Non-pigmented ciliary epithelial cell (primary cell): ENCODE measurements at places on chromosomes 3 and 15.

DNA sequence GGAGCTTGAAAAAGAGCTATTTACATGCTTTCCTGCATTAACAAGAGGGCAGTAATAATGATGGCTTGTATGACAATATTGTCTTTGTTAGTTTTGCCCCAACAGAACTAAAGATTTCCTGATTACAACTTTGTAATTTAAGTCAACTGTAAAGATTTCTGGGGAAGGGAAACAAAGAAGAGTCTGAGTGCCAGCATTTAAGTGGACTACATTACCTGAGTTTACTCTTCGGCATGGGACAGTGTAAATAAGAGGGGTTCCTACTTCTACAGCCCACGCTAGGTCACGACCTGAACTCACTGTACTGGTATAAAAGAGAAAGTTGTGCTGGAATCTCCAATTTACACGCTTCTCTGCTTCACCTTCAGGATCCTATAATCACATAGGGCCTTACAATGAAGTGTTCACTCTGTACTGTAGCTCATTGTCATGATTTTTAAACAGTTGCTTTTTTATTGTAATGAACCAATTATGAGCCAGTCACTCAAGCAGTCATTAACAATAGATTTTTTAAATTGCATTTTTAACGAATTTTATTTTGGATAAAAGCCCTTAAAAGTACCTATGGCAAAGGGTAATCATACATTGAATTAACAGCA lies 39.6 kb downstream of the DPH6 start:
- DNase-seq, result no peak

DNA sequence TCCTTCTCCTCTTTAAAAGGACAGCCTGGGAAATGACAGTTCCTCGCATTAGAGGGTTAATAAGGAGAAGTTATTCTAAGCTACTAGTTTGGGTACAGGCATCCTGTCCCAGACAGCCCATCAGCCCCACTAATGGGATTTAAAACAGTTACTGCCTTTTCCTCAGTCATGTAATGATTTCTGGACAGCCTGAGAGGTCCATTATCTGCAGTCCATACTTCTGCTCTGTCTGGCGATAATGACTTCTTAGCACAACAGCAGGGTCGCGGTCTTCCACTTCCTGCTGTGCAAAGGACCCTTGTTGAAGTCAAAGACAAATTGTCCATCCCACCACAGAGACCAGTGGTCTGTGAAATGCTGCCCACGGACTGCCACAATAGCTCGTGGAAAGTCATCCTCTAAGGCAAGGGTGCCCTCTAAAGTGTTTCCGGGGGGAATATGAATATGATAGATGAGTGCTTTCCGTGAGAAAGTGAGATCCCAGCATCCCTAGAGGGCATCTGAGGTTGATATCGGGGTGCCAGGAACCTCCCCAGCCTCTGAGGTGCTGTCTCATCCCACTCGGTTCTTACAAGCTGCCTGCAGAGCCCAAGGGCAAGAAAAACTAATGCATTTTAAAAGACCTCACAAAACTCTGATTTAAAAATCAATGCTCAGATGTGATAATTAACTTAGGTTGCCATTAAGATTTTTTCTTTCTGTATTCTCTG lies 100.7 kb downstream of the SHOX2 start:
- no peak for DNase-seq

DNA sequence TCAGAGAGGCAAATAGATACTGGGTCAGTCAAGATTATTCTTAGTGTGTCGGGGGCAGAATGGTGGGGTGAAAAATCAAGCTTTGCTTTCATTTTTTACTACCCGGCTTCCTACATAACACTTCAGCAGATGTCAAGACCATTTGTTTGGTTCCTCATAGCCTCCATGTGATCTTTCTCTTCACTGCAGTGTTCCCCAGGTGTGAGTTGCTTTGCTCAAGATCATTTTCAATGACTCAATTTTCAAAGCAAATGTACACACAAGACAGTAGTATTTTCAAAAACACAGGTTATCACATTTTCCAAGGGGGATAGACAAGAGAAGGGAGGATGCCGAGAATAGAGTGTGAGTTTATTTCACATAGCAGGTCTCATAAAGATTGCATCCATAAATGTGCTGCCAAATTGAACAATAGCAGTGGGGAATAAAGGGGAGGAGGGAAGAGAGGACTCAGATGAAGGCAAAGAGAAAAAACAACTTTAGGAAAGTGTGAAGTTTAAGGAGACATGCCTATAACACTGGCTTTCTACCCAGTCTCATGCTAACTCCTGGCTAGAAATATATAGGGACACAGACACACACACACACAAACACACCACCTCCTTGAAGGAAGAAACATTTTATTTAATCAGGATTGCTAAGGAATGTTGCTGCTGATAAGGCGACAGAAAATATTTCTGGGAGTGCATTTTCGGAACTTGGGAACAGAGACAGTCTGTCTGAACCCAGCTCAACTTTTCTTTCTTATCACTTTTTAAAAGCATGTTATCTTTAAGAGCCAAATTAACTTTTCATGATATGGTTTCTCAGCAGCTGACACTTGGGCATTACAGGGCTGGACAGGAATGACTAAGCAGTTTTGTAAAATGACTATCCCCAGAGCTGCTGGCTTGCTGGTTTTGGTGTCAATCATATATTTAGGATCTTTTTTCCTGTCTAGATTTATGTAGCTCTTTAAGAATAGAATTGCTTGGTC lies 402.4 kb downstream of the RBMS3 start:
- no peak for DNase-seq

- DNase-seq, result no peak
Observed at GRCh38 chr3:98341758-98342157, 11.9 kb upstream of the OR5K4 start.
